Heart left ventricle (tissue), 16 donors: ENCODE measurements at places on chromosomes 13 and 19. TPM values are rescaled to one million over a fixed set of nuclear protein-coding genes. Genes with fewer than 3 reads are reported as not detected.

GRCh38 chr13:31556376-31556775 is 182.9 kb upstream of the RXFP2 start:
- DNase-seq: no peak

GRCh38 chr13:102642475-102642874 is 45.7 kb downstream of the TPP2 start:
- DNase-seq: peak; percentile 76

ADM5 gene
- total RNA-seq: 0.34 TPM

DNA sequence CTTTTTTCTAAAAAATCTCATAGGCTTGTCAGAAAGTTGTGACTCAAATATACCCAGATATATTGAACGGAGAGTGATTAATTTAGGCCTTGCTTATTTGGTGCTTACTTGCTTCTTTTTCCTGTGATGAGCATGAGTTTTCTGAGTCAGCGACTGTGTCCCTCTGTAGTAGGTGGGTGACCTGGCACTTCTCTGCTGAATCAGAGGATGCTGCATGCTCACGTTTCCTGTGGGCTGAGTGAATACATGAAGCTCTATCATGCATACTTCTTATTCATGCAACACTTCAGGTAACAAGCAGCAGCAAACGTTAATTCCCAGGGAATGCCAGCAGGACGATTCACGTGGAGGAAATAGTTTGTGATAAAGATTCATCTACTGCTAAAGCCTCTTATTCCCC is 245.0 kb downstream of the KLF5 start:
- no peak for DNase-seq

DNA sequence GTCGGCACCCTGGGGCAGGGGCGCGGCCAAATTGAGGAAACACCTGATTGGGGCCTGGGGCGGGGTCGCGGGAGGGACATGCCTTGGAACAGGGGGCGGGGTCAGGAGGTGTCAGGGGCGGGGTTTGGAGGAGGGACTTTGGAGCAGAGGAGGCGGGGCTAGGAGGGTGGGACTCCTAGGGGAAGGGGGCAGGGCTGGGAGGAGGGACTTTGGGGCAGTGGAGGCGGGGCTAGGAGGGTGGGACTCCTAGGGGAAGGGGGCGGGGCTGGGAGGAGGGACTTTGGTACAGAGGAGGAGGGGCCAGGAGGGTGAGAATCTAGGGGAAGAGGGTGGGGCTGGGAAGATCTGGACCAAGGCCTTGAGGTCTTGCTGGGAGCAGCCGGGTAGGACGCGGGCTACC is 21.9 kb downstream of the GRIN2D start:
- peak; percentile 83 for DNase-seq

SLITRK1 gene
- not detected for total RNA-seq

DNA sequence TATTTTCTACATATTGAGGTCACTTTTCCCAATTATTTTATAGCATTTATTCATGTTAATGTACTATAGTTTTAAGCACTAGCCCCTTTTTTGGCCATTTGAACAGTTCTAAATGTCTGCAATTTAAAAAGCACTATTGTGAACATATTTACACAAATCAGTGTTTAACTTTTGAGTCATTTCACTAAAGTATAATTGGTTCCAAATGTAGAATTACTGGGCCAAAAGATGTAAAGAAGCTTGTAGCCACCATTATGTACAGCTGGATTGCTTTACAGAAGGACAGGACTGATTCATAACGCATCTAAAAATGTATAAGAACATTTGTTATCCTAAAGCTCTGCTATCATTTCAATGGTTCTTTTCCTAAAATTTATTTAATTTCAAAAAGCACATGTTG is 16.6 kb upstream of the ATP12A start:
- DNase-seq: no peak

PRR19 gene
- total RNA-seq: 0.40 TPM

- no peak for DNase-seq
These were observed 798.3 kb downstream of the GPC5 start for GRCh38 chr13:92196591-92197256.

DNA sequence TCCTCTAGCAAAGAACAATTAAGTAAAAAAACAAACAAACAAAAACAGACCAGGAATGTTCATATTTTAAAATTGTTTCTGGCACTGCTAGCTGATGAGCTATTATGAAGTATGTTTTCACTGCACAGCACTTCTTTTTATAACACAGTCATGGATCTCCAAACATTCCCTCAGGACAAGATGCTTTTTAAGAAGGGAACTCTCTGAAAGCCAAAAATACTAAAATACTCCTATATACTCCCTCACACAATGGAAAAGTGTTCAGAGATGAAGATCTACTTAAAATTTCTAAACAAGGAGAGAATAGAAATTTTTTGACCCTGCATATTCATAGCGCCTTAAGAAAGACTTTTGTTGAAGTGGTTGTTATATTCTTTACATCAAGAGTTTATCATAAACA is 926.8 kb downstream of the DIAPH3 start:
- DNase-seq: no peak

KLK5 gene
- 5.4 TPM for total RNA-seq

CYP4F2 gene
- not detected for total RNA-seq

GRCh38 chr19:7916955-7917266 is 2.3 kb downstream of the TGFBR3L start:
- no peak for DNase-seq
